ENCODE measurements at places on chromosomes 1 and 21.
A peak's percentile ranks its signal among the peaks of the same experiment; 100 is the strongest.

- DNase-seq = no peak
Measured at GRCh38 chr1:207256869-207257268, 64.6 kb upstream of the CD55 start.

GRCh38 chr1:59384443-59384842 is 87.5 kb downstream of the FGGY start:
- no peak for DNase-seq

- no peak for DNase-seq
Measured at GRCh38 chr1:8420318-8420717, 102.4 kb downstream of the SLC45A1 start.

- no peak for DNase-seq
Measured at GRCh38 chr1:232142403-232143314, 487.3 kb downstream of the SIPA1L2 start.

GRCh38 chr21:21898801-21899200 is 900.6 kb downstream of the NCAM2 start:
- no peak for DNase-seq

GRCh38 chr1:40393173-40393572 is 19.6 kb downstream of the SMAP2 start:
- DNase-seq = no peak

- DNase-seq = no peak
Measured at GRCh38 chr1:35371506-35371905, 103.0 kb downstream of the ZMYM4 start.

DNA sequence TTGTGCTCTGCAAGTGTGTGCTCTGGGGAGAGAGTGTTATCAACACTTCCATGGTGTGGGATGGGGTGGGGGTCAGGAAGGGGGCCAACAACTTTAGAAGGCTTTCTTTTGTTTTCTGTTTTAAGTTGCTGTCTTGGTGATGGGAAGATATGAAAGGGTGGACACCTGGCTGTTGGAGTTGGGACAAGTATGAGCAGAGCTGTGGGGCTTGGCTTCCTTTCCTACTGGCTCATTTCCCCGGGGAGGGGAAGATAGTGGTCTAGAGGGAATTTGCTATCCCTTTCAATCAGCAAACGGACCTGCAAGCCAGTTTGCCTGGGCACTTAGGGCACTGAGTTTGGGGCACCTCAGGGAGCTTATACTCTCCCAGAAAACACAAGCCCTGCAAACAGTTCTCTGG is 19.2 kb downstream of the IER5 start:
- no peak for DNase-seq

GRCh38 chr1:117544509-117545109 is 61.2 kb upstream of the TENT5C start:
- no peak for DNase-seq

GRCh38 chr1:11180342-11180744 is 8.8 kb upstream of the ANGPTL7 start:
- no peak for DNase-seq

DNA sequence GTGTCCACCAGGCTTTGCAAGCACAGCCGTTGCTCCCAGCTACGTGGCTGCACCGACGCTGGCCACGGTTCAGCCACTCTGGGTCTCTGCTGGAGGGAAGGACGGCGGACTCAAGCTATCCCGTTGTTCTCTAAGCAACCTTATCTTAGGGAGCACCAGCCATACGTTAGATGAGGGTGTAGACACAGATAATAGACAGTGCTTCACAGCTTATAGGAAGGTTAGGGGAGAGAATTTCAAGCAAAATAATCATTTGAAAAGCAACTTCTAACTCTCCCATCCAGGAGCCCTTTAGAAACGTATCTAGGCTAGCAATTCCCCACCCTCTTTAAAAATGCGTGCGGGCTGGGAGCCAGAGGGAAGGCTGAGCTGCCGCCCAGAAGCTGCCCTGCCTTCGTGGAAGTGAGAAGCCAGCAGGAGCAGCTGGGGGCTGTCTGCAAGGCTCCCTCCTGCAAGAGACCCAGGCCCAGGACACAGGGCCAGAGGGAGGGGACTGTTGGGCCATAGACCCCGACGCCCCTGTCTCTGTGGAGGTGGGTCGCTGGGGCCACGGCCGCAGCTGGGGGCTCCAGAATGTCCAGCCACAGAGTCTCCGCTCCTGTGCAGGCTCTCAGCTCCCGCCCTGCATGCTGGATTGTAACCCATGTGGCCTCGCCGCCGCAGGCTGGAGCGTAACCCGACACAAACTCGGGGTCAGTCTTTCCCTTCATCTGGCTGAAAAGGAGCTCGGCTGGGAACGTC is 31.2 kb upstream of the COL6A2 start:
- DNase-seq = no peak

GRCh38 chr21:37415939-37416338 is 49.4 kb downstream of the DYRK1A start:
- DNase-seq = no peak

DNA sequence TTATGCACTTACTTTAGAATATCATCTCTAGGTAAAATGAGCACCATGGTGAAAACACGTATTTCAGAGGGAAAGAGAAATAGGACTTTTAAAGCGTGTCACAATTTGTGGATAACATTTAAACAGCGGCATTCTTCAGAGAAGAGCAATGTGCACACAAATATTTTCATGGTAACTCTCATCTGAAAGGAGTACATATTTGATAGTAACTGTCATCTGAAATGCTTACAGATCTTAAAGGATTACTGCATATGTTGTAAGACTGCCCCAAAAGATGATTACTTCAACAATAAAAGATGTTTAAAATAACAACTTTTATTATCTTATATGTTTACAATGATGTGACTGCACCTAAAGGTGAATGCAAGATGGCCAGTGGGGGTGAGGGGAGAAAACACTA is 408.8 kb downstream of the PLA2G4A start:
- DNase-seq = no peak

DNA sequence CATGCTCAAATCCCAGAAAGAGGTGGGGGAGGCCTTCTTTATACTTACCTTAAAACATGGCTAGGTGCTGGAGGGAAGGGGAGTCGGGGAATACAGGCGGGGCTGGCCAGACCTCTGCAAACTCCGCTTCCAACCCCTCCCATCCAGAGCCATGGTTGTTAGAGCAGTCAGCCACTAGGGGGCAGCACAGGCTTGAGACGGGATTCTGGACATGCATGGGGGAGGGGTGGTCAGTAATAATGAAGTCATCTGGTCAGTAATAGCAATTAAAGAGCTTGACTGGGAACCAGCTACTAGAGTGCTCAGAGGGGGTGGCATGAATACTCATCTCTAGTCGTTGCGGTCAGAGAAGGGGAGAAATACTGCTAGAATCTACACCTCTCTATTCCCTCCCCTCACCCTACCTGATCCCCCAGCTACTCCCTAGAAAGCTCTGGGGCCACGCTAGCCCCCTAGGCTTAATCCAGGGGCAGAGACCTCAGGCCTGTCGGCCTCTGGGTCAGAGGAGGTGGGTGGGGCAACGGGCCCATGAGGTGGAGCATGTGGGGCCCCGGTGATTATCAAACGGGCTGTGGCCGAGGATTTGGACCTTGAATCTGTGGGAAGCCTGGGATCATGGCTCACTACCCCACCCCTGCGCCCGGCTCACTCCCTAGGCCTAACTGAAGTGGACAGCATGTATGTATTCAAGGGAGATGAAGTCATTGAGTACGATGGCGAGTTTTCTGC is 2.9 kb downstream of the CASQ1 start:
- DNase-seq = peak; percentile 78

Measured in stimulated activated CD8-positive, alpha-beta memory T cell treated with anti-CD3 and anti-CD28 coated beads, Interleukin-4, amount 100 ng/mL, for 4 hours (primary cell).